ENCODE measurements at places on chromosomes 4 and X.

- DNase-seq = no peak
These were observed 255.1 kb downstream of the GBA3 start for GRCh38 chr4:22947851-22948250.

GRCh38 chr4:27000820-27001219 lies 140.2 kb downstream of the STIM2 start:
- DNase-seq = no peak

DNA sequence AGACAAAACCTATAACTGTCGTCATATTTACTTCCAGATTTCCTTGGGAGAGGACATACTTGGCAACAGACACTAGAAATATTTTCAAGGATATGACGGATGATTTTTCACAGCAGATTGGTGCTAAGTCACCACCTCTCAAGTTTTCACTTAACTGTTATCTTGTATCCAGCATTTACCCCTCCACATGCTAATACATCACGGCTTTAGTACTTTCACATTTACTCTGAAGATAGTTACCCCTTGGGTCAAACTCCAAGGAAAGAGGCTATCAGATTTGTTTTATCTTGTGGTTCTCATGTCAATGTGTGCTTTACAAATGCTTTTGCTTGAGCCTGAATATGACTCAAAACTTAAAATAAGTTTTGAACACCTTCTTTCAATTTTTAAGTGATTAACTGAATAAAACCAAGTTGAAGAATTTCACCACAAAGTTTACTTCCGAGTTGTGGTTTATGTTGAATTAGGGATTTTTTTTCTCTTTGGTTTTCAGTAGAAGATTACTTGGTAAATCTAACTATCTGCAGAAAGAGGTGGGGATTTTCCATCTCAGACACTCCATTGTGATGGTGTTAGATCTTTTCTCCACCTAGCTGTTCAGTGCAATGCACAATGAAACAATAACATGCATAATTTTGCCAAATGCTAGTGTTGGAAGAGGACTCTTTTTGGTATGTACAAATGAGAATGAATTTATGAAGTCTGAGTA lies 75.4 kb upstream of the FAT1 start:
- DNase-seq = no peak

DNA sequence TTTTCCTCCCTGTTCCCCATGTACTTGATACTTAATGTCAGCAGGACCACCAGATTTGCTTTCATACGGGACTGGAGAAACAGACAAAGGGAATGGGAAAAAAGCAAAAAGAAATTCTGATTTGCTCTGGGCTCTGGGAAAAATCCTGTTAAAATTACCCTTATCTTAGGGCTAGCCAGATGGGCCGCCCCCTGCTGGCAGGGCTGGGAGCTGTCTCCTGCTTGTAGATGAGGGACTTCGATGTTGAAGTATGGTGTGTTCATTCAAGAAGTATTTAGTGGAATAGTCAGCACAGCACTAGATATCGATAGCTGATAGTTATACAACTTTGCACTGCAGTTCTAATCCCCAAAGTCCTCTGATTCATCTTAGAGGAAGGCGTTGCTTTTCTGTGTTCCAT lies 45.8 kb downstream of the BCORL1 start:
- DNase-seq = peak; percentile 86

- no peak for DNase-seq
These were observed 283.9 kb downstream of the NKX6-1 start for GRCh38 chr4:84215217-84215616.

- DNase-seq = no peak
These were observed 59.9 kb downstream of the CXCL13 start for GRCh38 chr4:77665381-77666069.
